ENCODE measurements at places on chromosomes 6 and 20.

- no peak for DNase-seq
These were observed 200.7 kb downstream of the HDGFL1 start for GRCh38 chr6:22770054-22770453.

- DNase-seq = no peak
These were observed 45.4 kb downstream of the ROS1 start for GRCh38 chr6:117380298-117380697.

DNA sequence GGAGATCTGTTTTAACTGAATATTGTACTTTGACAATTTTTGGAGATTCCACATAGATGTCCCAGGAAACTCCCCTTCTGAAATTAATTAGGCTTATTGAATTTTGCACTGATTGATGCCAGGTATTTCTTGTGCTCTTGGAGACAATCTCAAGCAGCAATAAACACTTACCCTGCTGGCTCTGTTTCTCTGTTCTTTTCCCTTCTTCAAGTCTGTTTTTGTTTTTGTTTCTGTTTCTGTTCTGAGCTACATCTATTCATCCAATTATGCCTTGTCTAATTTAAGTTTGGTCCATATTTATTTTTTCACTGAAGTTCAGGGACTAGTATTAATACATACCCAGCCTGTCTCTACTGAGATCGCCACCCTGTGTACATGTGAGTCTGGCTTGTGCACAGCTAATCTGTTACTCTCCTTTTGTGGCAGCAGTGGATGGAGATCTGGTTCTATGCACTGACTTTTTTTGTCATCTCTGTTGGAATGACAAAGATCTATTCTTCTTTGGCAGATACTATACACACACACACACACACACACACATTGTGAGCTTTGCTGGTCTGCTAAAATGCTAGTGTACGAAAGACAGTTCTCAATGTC is 51.9 kb downstream of the IL22RA2 start:
- no peak for DNase-seq

GRCh38 chr6:144156338-144156737 is 6.0 kb downstream of the STX11 start:
- no peak for DNase-seq

DNA sequence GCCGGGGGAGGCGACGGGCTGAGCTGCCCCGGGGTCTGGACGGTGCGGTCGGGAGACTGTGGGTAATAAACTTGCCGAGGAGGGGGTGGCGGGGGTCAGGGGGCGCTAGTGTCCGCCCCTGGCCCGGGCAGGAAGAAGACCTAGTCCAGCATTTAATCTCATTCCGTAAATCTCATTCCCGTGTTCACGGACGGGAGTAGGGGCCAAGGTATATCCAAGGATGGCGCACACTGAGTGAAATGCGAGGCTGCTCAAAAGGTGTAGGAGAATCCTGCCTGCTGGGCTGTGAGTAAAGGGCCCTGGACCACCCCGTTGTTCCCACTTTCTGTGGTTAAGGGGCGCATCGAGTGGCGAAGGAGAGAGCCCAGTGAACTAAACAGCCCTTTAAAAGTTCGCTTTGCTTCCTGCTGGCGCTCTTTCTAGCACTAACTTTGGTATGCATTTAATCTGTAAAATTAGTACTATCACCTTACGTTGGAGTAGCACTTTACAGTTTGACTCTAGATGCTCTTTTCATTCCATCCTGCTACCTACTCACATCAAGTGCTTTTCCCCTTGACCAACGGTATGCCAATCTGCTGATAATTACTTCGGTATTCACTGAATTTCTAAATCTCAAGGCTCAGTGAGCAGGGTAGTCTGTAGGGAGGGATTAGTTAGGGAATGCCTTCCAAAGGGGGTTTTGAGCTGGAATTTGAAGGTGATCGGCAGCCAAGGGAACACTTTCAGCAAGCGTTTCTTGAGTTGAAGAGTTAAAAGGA is 730 bp downstream of the PARD6B start:
- DNase-seq = no peak

DNA sequence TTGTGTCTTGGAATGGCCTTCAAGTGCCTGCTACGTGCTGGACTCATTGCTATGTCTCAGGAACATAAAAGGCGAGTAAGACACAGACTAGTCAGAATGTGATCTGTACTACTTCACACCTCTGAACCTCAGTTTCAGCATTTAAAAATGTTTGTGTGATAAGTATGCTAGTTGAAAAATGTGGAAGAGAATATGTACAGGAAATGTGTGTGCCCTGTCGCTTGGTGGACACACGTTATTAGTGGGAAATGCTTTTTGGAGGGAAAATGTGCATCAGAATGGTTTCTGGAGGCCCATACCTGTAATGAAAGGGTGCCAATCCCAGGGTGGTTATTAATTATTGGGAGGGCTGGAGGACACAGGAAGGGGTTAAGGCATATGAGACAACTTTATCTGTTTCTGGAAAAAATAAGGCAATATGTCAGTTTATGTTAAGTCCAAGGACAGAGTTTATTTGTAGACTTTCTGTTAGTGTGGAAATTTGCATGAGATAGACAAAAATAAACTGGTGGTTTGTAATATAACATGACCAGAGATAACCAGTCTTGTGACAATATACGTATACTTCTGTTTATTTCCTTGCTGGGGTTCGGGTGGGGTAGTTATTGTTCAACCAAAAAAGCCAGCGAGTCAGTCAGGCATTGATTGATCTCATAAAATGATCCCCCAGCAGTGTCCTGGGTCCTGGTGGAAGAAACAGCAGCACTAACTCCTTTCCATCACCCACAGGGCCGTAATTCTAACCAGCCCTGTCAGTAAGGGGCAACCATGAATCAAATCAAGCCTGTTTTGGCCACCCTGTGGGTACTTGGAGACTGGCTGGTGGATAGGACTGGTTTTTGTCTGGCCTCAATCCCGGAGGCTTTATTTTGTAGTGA is 117.9 kb downstream of the JARID2 start:
- DNase-seq = no peak

DNA sequence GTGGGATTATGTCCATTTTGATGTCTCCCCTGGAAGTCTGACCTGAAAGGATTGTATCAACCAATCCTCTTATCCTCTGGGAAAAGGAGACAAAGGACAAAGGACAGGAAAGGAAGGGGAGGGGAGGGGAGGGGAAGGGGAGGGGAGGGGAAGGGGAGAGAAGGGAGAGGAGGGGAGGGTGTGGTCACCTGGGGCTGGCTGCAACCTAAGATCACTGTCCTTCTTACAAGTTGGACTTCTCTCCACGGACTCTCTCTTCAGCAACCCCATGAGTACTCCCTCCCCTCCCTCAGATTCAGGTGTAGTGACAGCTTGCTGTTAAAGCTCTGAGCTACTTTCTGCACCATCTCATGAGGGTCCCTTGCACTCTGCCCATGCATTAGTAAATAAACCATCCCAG is 58.9 kb upstream of the KLHL31 start:
- DNase-seq = no peak

GRCh38 chr6:135474362-135474761 is 23.2 kb downstream of the AHI1 start:
- no peak for DNase-seq

DNA sequence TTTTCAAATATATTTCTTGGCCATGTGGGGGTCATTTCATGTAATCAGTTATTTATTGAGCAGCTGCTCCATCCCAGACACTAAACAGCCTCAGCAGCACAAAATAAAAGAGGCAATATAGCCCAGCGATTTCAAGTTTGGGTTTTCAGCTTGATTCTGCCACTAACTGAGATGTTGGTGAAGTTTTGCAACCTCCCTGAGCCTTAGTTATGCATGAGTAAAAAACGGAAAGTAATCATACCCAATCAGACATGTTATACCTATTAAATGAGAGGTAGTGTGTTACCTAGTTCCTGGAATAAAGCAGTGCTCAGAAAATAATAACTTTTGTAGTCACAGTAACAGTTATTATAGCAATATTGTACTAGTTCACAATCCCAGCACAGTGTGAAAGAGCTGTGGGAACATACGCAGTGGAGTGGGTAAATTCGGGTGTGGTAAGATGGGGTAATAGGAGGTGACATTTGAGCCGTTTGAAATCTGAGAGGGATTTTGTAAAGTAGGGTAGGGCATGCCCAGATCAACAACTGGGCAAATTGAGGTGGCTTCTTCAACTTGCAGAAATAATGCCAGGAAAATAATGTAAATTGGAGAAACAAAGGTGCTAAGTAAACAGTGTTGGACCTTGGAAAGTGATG is 1.5 kb downstream of the SLC9A8 start:
- DNase-seq = no peak

- DNase-seq = no peak
These were observed 17.2 kb downstream of the MCM9 start for GRCh38 chr6:118917546-118918328.

GRCh38 chr20:41045671-41046070 is 17.0 kb downstream of the TOP1 start:
- no peak for DNase-seq

GRCh38 chr20:33030076-33030475 is 1.4 kb upstream of the BPIFB6 start:
- no peak for DNase-seq

DNA sequence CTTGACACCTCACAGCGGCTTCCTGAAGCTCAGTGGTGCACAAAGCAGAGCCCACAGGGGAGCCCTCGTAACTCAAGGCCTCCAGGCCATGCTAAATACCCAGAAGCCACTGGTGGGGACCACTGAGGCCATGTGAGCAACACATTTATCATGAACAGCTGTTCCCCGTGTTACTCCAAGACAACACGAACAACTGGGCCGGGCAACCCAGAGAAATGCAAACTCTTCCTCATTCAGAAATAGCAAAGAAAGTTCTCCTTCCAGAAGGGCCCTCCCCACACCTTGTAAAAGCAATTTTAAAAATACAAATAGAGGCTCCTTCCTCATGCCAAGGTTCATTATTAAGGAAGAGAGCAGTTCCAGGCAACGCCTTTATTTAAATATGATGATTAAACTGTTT is 36.3 kb upstream of the SLCO4A1 start:
- DNase-seq = no peak

DNA sequence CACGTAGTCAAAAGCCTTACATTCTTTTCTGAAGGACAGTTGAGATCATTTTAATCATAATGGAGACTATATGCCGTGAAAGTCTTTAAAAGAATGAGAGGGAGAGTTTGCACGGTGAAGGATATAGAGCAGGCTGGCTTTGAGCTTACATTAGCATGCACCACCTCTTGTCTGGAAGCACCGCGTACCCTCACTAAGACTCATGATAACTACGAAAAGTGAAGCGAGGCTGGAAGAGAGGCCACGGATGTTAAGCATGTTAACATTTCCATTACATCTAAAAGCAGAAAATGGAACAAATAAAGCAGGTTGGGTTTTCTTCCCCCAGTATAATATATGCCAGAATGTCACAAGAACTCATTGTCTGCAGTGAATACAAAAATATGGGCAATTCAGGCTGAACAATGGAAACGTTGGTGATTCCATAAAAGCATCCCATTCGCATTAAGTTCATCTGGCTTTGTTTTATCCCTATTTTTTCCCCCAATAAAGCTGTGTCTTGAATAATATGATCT is 40.6 kb upstream of the NKX2-2 start:
- no peak for DNase-seq

DNA sequence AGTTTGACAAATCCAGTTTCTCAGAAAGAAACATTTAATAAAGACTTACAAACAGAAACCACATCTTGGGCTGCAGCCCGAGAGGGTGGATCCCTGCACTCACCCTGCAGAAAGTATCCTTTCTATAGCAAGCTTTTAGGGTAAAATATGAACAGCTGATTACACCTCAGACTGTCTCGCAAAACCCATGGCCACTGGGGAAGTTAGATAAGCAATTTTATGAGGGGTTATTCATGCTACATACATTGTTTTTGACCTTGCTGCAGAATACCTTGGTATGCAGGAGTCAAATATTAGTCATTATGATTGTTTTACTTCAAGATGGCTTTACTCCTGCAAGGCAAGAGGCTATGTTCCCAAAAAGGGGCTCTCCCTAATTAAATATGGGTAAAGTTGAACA is 126.9 kb downstream of the OR2B2 start:
- no peak for DNase-seq

GRCh38 chr6:120779441-120779840 is 554.8 kb downstream of the TBC1D32 start:
- no peak for DNase-seq

DNA sequence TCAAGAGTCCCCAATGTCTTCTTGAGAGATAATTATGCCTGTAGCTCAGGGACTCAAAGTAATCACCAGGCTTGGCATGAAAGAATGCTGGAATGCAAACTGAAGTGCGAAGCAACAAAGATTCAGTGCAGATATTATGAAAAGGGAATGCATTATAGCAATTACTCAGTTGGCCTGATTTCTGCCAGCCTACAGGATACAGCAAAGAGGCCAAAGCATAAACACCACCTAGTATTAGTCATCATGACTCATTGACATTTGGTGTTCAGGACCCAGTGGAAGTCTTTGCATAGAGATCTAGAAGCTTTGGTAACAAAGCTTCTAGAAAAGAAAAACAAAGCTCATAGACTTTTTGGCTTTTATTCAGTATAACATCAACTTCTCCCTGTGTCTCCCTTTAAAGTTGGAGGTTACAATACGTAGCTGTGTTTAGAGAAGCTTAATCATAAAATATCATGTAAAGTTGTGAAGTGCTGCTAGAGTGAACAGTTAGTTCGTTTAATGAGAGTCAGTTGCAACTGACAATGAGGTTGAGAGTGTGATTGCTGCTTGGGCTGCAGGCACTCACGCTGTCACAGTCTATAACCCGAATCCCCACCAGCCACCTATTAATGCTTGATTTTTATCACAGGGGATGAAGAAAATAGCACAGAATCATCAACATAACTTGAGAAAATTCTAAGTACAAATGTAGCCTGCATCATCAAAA is 932.7 kb downstream of the TFAP2A start:
- DNase-seq = no peak

DNA sequence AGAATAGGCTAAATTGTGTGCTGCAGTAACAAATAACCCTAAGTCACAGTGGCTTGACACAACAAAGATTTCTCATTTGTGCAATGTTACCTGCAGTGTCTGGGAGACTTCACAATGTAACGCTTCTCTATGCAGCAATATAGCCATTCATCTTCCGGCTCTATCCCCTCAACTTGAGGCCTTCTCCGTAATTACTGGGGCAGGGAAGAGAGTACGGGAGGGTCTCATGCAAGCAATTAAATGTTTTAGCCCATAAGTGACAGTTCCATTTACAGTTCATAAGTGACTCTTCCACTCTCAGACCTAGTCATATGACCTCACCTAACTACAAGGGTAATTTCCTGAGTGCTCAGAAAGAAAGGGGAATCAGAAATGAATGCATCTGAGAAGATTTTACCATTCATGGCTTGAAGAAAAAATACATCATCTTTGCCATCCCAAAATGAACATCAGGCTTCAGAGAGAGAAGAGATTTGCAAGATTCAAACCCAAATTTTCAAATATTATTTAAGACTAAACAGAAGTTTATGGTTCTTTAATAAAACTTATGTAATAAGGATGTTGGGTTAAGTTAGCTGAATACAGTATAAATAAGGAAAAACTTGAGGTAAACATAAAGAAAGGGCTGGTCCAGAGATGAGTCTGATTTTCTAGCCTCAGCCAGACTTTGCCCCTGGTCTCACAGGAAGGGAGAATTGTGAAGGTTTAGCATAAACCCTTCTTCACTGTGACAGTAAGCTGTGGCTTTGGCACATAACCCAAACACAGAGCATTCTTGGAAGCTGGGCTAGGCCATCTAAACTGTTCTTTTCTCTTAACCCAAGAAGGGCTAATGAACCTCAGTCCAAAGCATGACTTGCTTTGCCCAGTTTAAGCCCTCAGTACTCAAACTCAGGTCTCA is 13.3 kb downstream of the GPR6 start:
- no peak for DNase-seq

GRCh38 chr6:149484733-149485700 is at the start of gene ZC3H12D:
ZC3H12D (minus strand) TSS chr6:149485014; CDS start chr6:149474543, 10,471 bp downstream.
- no peak for DNase-seq

GRCh38 chr6:107539409-107539808 is 49.5 kb downstream of the SOBP start:
- DNase-seq = no peak

All from GM12892 (cell line).